ENCODE measurements at places on chromosomes 7 and 10. TPM values are rescaled to one million over a fixed set of nuclear protein-coding genes. Genes with fewer than 3 reads are reported as not detected.
A peak's percentile ranks its signal among the peaks of the same experiment; 100 is the strongest.

DNA sequence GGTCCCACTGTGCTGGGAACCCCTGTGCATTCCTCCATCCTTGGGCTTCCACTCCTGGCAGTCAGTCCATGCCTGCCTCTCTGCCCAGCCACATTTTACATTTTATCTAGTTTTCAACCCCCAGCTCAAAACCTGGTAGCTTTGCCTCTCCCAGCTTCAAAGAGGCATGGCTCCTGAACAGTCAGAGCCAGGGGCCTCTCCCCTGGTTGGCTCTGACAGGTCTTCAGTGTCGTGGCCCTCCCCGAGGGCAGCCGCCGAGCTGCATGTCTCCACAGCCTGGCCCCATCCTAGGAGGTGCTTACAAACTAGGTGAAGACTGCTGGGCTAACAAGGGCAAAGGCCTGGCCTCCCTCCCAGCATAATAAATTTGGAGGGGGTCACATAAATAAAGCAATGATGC lies 14.8 kb downstream of the COBL start:
- no peaks in the 10 kb centered on the region for H3K36me3 ChIP-seq
- H3K4me3 ChIP-seq: no peak overlapping the region
- H3K27ac ChIP-seq: no peak overlapping the region
- DNase-seq: no peak

GRCh38 chr7:142854372-142855113 lies at the start of gene EPHB6:
EPHB6 (plus strand) TSS chr7:142855076; CDS start chr7:142863228, 8,152 bp downstream.
- H3K36me3 ChIP-seq: no peaks in the 10 kb centered on the region
- peak within 1 kb of the TSS; percentile 74 for H3K27ac ChIP-seq
- H3K4me3 ChIP-seq: peak within 1 kb of the TSS; percentile 59
- peaks cover 22% of the 10 kb centered on the region for H3K4me1 ChIP-seq

DNA sequence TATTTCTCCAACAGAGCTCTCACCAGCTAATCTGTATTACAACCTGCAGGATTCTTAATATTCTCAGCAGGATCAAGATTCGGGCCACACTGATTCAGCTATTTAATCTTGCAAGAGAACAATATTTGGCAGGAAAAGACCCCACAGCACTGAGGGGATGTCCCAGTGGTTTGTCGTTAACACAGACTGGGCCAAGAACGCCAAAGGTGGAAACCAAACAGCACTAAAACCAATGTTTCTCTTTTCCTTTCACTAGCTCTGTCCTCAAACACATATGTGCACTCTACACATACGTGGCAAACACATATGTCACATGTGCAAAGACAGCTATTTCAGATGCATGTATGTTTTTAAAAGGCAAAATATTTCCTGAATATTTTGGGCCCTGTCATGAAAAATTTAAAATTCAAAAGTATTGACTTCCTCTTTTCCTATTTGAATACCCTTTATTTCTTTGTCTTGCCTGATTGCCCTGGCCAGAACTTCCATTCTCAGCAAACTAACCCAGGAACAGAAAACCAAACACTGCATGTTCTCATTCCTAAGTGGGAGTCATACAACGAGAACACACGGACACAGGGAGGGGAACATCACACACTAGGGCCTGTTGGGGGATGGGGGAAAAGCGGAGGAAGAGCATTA lies 51.7 kb upstream of the NEBL start:
- H3K36me3 ChIP-seq: peaks cover 5% of the 10 kb centered on the region
- no peak for DNase-seq
- no peaks in the 10 kb centered on the region for H3K4me1 ChIP-seq
- no peak overlapping the region for H3K4me3 ChIP-seq
- H3K27ac ChIP-seq: no peak overlapping the region
- no peaks in the 10 kb centered on the region for H3K27me3 ChIP-seq

DNA sequence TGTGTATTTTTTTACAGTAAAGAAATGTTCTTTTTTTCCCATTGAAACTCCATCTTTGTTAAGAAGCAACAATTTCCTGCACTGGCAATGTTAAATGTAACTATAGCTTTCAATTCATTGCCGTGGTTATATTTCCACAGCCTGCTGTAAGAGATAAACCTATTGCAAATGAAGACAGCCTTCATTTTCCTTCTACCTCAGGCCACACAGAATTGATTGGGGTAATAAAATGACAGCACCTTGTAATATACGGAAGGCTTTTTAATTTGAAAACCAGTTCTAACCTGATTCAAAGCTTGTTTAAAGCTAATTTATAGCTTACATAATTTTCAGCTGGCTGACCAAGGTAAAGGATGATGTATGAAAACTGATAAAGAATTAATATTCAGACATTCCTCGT lies 161.9 kb downstream of the PHF14 start:
- no peak for DNase-seq
- no peak overlapping the region for H3K27ac ChIP-seq
- no peaks in the 10 kb centered on the region for H3K27me3 ChIP-seq
- no peaks in the 10 kb centered on the region for H3K36me3 ChIP-seq
- no peak overlapping the region for H3K4me3 ChIP-seq

DNA sequence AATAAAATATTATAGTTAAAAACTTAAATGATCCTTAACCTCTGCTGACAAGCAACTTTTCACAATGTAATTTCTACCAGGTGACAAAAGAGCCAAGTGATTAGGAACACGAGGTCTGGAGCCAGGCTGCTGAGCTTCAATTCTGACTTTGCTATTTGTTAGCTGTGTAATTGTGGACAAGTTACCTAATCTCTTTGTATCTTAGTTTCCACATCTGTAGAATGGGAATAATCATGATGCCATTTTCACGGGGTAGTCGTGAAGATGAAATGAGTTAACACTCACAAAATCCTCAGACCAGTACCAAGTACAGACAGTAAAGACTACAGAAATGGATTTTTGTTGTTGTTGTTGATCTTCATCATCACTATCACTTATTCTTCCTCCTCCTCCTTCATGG lies 144.5 kb downstream of the SLC25A13 start:
- H3K27ac ChIP-seq: no peak overlapping the region
- H3K4me1 ChIP-seq: no peaks in the 10 kb centered on the region
- no peak overlapping the region for H3K4me3 ChIP-seq
- no peak for DNase-seq

DNA sequence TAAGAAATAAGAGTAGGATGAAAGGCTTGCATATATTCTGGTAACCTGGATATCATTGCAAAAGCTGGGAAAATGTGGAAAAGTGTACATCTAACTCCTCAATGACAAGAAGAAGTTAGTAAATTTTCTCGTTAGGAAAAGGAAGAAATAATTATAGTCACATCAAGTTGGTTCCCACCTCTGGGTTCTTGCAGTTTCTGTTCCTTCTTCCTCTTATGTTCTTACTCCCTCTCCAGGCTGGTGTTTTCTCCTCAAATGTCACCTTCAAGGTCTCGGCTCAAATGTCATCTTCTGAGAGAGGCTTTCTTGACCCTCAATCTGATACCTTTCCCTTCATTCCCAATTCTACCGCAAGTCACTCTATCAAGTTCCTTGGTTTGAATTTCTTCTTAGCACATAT lies 64.4 kb downstream of the ENTPD1 start:
- H3K27me3 ChIP-seq: no peaks in the 10 kb centered on the region
- no peak overlapping the region for H3K27ac ChIP-seq
- H3K36me3 ChIP-seq: no peaks in the 10 kb centered on the region

Gene TET1
- total RNA-seq: 1.8 TPM

Gene ZNF853
- total RNA-seq: 4.4 TPM

Gene HABP2
- total RNA-seq: 0.77 TPM

Gene SCIN
- 21.1 TPM for total RNA-seq

Gene TAS2R5
- 2.2 TPM for total RNA-seq
